SW 1271 (cell line): ENCODE measurements at places on chromosomes 12 and 14.

DNA sequence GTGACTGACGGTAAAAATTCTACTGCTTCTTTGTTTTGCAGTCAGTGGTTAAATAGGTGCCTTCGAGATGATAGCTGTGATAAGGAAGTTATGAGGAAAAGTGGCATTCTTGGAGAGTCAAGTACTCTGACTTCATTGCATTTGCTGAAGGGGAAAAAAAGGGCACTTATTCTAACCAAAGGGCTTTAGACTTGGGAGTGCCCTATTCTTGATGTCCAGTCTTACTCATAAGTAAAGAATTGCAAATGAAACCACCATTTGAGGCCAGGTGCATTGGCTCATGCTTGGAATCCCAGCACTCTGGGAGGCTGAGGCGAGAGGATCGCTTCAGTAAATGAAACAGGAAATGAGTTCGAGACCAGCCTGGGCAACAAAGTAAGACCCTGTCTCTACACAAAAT lies 40.3 kb downstream of the BRAP start:
- no peak for DNase-seq

DNA sequence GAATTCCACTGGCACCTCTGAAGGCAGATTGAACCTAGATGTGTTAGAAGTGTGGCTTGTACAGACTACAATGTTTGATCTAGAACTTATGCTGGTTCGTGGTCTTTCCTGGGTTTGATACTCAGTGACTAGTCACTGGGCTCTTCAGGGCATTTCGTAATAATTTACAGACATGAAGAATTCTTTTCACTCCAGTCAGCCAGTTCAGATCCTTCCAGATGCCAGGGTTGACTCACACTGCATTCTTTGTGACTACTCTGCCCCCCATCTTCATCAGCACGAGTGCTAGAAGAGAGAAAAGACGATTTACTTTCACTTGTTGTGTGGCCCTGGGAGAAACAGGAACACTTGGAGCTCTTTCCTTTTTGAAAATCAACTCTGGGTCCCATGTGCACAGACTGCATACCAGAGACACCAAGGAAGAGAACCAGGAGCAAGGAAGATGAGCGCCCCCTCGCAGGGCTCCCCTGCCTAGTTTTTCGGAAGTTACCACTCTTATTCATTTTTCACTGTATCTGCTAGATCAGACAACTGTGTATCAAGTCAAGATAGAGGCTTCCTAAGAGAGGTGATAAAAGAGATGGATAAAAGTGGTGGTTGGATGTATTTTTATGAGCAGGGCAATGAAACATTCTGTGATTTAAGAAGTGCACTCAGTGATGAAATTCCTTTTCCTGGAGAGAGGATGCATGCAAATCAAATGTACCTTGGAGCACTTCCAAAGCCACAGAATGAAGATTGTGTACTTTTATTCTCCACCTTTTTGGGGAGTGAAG lies 33.5 kb upstream of the EVL start:
- peak; percentile 97 for DNase-seq

DNA sequence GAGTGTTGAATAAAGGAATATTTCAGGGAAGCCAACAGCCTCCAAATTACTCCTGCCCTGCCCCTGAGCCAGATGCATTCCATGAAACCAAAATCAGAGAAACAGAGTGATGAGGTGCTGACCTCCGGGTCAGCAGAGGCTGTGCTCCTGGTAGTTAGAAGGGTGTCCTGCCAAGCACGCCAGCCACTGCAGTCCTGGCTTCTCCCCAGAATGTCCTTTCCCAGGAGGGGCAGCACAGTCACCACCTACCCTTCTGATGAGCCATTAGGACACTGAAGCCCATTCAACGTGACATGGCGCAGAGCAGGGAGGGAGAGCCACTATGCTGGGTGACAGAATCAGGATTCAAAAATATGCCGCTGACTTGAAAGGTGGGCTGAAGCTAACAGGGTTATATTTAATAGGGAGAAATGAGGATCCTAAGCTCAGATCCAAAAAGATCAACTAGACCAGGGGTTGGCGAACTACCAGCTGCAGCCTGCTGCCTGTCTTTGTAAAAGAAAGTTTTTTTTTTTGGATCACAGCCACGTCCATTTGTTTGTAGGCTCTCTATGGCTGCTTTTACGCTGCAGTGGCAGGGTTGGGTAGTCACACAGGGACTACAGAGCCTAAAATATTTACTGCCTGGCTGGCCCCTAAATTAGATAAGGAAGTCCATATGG lies 34.5 kb upstream of the PLEK2 start:
- DNase-seq, result no peak

GRCh38 chr12:102757154-102757881 lies 159.7 kb downstream of the PAH start:
- DNase-seq, result no peak

DNA sequence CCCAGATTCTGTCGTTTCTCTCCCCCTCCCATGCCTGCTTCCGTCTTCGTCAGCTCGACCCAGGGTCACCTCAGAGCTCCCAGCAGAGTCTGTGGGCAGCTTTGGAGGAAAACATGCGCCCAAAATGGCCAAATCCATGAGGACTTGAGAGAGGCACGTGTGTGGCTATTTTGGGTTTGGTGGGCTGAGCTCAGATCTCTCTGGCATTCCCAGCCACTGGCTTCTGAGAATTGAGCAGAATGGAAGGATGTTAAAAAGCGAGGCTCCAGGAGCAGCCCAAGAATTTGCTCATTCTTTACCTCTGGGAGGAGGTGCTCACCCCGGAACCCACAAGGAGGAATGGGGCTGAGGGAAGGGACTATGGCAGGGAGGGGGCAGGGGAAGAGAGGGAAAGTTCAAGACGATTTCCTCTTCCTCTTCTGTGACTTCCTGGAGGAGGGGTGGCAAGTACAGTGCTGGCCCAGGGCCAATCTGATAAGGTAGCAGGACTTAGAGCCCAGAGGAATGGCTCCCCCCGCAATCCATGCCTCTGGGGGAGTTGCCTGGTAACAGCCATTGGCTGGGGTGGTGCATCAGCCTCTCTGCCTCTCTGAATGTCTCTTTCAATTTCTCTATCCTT lies 20.1 kb downstream of the TSPAN9 start:
- DNase-seq, result no peak

- DNase-seq, result no peak
Measured at GRCh38 chr12:124538194-124539082, 29.0 kb downstream of the NCOR2 start.

- no peak for DNase-seq
Measured at GRCh38 chr14:37090026-37090425, 82.4 kb downstream of the SLC25A21 start.

DNA sequence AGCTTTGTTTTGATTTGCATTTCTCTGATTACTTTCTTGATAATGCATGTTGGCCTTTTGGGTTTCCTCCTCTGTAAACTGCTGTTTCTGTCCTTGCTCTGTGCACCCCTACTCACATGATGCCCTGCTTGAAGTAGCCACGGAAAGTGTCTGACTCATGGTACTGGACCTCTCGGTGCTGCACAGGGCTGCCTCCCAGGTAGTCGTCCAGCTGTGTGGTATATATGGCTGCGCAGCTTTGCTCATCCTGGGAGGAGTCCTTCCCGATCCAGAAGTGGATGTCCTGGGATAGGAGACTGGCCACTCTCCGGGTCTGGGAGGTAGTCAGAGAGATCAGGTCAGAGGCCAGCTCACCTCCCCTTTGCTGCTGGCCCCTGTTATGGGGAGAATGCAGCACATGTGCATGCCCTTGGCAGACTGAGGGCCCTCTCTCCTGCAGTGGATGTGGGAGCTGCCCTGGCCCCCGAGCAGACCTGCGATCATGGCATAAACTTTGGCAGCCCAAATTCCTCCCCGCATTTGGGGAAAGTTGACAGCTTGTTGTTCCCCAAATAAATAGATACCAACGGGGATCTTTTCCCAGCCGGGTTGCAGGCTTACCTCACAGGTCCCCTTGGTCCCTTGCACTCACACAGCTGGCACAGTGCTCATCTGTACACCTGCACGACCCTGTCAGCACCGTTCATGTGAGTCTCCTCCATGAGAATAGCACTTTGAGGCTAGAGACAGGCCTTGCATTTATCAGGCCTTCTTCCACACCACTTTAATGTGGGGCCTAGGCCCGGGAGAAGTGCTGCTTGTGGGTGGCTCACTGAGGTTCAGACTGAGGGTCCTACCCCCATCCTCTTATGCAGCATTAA lies 5.2 kb downstream of the AVIL start:
- no peak for DNase-seq

- DNase-seq, result no peak
Measured at GRCh38 chr12:126914170-126914793, 1352.7 kb upstream of the TMEM132C start.

- no peak for DNase-seq
Measured at GRCh38 chr14:91046488-91047072, 13.9 kb downstream of the RPS6KA5 start.

GRCh38 chr12:110689281-110690126 lies 589 bp upstream of the HVCN1 start:
- no peak for DNase-seq

- DNase-seq, result no peak
Measured at GRCh38 chr14:55097881-55098560, 31.0 kb upstream of the LGALS3 start.

DNA sequence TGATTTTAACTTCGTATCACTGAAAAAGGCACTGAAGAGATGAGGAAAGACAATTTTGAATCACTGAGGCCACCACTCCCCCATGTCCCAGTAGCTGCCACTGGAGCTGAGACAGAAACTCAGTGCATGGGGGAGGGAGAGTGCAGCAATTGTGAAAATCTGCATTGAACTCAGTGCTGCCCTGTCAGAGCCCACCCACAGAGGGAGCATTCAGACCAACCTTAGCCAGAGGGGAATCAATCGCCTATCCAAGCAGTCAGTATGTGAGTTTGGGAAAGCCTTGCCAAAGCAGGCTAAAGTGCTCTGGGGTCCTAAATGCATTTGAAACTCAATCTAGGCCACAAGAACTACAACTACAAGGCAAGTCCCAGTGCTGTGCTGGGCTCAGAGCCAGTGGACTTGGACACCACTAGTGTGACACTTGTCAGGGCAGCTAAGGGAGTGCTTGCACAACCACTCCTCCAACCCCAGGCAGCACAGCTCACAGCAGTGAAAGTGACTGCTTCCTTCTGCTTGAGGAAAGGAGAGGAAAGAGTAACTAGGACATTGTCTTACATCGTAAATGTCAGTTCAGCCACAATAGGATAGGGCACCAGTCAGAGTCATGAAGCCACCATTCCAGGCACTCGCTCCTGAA lies 13.3 kb downstream of the RNASE3 start:
- DNase-seq, result no peak

GRCh38 chr14:99562856-99563748 lies 40.9 kb downstream of the CCDC85C start:
- DNase-seq, result no peak

GRCh38 chr14:87409393-87409792 lies 583.6 kb downstream of the GALC start:
- DNase-seq, result no peak

DNA sequence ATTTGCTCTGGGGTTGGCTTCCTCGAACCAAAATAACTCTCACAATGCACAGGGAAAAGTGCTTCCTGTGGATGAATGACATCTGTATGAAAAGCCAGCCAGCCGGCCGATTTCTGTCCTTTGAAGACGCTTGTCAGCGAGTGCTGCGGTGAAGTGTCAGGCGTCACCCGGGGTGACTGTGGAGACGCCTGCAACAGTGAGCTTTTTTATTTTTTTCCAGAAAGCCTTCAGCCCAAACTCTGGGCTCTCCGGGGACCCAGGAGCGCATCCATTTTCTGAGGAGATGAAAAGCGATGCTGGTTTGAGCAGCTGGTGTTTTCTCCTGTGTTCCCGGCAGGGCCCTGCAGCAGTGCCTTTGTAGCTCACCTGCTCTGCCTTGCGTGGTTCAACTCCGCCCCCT lies 147.9 kb upstream of the MYL2 start:
- no peak for DNase-seq

- DNase-seq, result no peak
Measured at GRCh38 chr14:63182968-63183367, 21.3 kb upstream of the RHOJ start.

DNA sequence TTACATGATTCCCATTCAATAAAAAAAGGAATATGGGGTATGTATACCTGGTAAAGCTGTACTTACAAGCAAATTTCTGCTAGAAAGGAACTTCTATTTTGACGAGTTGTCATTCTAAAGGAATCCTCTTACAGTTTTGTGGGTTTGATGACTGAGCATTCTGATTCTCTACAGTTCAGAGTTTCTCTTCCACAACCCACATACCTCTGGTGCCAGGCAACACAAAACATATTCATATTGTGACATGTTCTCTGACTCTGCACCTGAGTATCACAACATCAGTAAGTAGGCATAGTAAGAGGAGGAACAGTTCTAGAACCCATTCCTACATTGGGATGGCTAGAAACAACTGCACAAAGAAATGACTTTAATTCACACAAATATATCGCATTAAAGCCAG lies 636.6 kb downstream of the MED13L start:
- no peak for DNase-seq

GRCh38 chr12:6450091-6450868 lies 1.6 kb upstream of the TAPBPL start:
- no peak for DNase-seq

DNA sequence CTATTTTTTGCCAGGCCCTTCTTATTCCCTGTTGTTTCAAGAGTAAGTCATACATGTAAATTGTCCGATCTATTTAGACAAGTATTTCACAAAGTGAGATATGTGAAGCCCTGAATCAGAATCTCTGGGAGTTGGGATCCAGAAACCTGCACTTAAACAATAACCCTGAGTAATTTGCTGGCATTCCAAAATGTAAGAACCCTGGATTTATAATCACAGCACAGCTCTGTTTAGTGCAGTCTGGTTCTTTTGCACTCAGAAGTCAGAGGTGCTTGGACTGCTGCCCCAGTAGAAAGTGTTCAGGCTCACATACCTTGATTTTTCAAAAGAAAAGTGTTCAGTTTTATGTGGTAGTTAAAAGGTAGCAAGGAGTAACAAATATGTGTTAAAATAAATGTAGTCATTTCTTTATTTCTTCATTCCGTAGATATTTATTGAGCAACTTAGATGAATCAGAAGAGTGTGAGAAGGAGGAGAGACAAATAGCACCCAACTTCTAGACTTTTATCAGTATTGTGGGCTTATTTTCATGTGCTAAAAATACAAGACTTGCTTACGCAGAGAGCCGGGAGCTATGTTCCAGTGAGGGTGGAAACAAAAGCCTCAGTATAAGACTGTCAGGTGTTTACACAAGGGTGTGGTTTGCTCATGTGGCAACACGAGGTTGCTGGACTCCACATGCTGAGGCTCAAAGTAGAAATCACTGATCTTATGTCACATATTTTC lies 70.1 kb downstream of the SYNE2 start:
- DNase-seq, result no peak

DNA sequence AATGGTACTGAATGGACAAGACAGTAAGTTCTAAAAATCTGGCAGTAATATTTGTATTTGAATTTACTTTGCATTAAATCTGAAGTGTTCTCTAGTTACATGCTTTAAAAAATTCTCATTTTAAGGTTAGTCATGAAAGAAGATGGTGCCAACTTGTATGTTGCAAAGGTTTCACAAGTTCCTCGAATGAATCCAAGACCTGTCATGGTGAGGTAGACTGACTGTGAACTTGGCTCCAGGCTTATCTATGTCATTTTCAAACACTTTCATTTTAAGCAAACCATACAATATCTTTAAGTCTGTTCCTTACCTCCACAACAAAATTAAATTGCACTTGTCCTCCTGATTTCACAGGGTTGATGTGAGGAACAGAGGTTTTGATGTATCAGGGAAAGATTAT lies 23.4 kb downstream of the CLEC2D start:
- no peak for DNase-seq
